ENCODE measurements at places on chromosomes 16 and 17. TPM values are rescaled to one million over a fixed set of nuclear protein-coding genes. Genes with fewer than 3 reads are reported as not detected.

OR1A2 gene
- not detected for total RNA-seq

ITGAX gene
- total RNA-seq = 1.4 TPM

CSH1 gene
- not detected for total RNA-seq

PYY gene
- not detected for total RNA-seq

BFAR gene
- total RNA-seq = 28.6 TPM

MT4 gene
- not detected for total RNA-seq

CLEC19A gene
- total RNA-seq = not detected

ITGA2B gene
- 0.91 TPM for total RNA-seq

PRAC1 gene
- total RNA-seq = not detected

DNA sequence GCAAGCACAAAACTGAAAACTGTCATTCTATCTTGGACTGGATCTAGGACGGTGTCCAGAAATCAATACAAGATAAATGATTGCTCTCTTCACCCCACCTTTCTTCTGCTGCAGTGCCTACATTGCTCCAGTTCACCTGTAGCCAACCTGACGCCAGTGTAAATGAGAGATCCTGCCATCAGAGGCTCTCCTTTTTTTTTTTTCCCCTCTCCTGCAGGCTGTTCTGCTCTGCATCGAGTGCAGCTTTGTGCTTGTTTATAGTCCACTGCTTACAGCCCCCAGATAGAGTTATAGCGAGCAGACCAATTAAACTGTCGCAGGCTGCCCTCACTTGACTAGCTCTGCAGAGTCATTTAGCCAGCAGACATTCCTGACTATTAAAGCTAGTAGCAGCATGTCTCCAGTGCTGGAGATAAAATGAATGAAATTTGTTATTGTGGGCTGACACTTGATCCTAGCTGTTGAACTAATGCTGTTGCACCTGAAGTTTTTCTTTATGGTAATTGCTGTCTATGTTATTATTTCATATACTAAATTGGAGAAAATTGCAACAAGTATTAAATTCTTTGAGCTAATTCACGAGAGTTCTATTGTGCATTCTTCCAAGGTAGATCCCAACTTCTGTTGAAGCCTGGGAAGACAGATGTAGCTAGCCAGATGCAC is 257.1 kb downstream of the FTO start:
- no peak for DNase-seq

DNA sequence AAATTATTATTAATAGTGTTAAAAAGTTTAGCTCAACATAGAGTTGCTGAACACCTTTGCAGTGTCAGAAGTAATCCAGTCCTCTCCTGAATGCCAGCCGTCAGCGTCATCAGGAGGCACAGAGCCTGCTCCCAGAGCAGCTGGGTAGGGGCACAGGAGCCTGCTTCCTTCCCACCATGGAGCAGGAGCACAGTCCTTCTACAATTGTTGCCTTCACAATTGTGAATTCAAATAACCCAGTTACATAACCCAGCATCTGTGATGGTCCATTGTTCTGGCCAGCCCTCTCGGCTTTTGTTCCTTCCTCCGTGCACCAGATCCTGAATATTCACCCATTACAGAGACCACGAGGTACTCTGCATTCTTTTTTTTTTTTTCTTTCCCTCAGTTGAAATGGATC is 393.9 kb upstream of the MAF start:
- no peak for DNase-seq

GRCh38 chr16:75080205-75081029 is 36.2 kb downstream of the LDHD start:
- no peak for DNase-seq

- DNase-seq = peak; percentile 99
Measured at GRCh38 chr16:84504420-84505248, at the start of gene MEAK7. Gene MEAK7 (minus strand): TSS chr16:84504659. CDS start chr16:84498086, 6,573 bp downstream.

DNA sequence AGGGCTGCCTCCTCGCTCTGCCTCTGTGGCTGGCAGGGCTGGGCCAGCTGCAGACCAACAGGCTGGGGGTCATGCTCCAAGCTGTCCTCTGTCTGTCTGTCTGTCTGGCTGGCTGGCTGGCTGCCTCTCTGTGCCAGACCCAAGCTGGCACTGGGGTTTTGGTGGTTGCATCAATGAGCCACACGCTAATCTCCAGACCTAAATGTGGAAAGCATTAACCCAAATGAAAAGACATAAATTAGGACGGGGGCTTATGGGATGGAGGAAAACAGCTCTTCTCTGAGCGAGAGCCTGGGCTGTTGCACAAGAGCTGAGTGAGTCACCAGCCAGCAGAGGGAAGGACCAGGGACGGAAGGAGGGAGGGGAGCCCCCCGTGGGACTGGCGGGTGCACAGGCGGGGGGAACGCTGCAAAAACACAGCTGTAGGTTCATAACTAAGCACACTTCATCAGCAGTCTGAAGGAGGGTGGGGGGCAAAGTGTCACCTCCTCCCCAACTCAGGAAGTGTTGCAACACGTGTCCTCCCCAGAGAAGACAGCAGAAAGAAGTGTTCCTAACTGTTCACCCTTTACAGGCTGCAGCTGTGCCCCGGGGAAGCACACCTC is 83.4 kb downstream of the GAS7 start:
- DNase-seq = peak; percentile 94

DNA sequence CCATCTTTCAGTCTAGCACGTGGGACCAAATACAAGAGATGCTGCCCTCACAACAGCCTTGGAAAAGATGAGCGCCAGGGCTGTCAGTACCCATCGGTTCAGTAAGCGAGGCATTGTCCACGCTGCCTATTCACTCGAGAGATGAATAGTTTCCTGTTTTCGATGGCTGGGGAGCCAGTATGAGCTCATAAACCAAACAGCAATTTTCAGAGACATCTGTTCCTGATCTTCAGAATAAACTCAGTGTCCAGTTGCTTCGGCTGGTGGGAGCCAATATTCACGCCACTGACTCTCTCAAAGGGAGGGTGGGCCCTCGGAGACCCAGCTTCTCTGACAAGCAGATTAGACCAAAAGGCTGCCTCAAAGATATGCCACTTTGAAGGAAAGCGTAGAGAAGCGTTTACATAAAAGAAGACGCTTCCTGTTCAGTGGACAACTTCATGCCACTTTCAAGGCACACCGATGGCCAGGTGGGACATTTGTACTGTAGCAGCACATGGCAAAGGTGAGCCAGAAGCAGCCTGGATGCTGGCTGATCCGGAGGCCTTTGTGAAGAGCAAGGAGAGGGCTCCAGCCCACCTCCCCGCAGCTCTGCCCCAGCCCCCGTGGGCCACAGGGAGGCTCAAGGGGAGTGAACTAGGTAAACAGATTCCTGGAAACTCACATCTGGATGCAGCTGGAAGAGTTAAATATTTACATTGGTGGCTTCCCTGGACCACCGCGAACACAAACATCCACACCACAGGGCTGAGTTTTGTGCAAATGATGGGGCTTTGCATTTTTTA is 6.0 kb downstream of the TIMM22 start:
- DNase-seq = no peak

GRCh38 chr16:20349615-20350014 is 2.9 kb downstream of the UMOD start:
- DNase-seq = no peak

DNA sequence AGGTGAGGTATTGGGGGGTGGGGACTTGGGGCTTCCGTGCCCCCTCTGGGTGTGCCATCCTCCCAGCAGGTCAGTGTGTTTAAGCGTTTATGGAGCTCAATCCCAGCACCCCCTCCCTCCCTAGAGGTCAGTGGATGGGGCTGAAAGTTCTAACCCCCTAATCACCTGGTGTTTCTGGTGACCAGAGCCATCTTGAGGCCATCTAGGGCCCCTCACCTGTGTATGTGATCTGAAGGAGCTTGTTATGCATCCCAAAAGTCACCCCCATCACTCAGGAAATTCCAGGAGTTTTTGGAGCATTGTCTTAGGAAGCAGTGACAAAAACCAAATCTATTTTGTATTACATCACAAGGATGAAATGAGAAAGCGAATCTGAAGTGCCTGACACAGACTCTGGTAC is 67.8 kb upstream of the NOL11 start:
- DNase-seq = no peak

- no peak for DNase-seq
Measured at GRCh38 chr17:44608727-44609435, 47.4 kb upstream of the MEIOC start.

- peak; percentile 9 for DNase-seq
Measured at GRCh38 chr17:80296221-80296620, 35.6 kb downstream of the RNF213 start.

Measured in left ventricle myocardium inferior (tissue), 1 donor.